ENCODE measurements at places on chromosomes 5 and 9. TPM values are rescaled to one million over a fixed set of nuclear protein-coding genes. Genes with fewer than 3 reads are reported as not detected.

DNA sequence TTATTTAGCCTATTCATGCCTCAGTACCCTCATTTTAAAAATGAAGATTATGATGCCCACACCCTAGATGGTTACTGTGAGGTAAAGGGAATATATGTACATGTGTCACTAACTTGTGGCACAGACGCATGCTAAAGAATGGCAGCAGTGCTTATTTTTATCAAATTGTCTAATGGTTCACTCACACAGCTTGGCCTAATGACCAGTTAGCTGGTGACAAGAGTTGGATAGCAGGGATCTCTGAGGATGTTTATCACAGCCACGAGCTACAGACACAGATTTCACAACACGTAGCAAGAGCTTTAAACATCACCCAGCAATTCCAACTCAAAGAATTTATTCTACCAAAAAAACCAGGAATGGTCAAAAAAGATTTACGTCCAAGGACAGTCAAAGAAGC, 7.2 kb downstream of the BAG1 start:
- no peak for DNase-seq

- no peak for DNase-seq
Measured at GRCh38 chr5:73442996-73443627, 5.5 kb downstream of the FOXD1 start.

- DNase-seq = no peak
Measured at GRCh38 chr5:135979510-135979909, 24.7 kb upstream of the LECT2 start.

The FYB1 gene
- 15.6 TPM for total RNA-seq

DNA sequence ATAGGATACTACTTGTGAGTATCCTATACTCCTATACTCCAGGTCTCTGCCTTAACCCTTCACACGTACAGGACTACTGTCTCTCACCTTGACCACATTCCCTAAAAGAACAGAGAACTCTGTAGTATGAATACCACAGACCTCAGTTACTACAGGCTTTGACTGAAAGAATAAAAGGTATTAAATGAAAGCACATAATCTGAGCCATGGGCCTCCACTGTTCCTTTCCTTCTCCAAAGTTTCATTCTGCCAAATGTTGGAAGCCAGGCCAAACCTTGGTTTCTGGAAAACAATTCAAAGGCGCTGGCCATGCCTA, 191.5 kb downstream of the TSSK1B start:
- DNase-seq = no peak

- no peak for DNase-seq
Measured at GRCh38 chr5:36607838-36608783, 1.7 kb downstream of the SLC1A3 start.

The ECSCR gene
- 26.7 TPM for total RNA-seq

- no peak for DNase-seq
Measured at GRCh38 chr5:180216646-180217171, 7.7 kb upstream of the RASGEF1C start.

The HMMR gene
- total RNA-seq = 0.56 TPM

GRCh38 chr5:131406076-131406475, 142.2 kb downstream of the CDC42SE2 start:
- DNase-seq = no peak

The PCDHGB4 gene
- total RNA-seq = 10.4 TPM

GRCh38 chr5:139676406-139676805, 28.3 kb downstream of the CXXC5 start:
- no peak for DNase-seq

DNA sequence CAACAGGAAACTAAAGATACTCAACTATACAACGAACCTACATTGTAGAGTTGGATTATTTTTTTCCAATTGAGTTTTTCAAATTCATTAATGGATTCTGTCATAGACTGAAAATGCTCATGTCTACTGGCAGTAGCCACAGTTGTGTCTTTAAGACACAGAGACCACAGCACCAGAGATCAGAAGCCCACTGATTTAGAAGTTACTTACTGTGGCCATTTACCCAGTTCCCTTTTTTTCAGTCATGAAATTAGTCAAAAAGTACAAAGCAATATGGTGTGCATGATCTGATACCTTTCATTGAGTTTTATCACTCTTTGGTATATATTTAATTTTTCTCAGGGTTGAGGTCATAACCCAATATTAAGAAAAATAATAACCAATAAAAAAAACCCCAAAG, 1640.2 kb upstream of the WWC1 start:
- DNase-seq = no peak
